ENCODE measurements at places on chromosomes 4 and X.

- DNase-seq: no peak
Observed at GRCh38 chrX:71118985-71119535, 664 bp downstream of the MED12 start.

- no peak for DNase-seq
Observed at GRCh38 chrX:130330706-130331105, 9.0 kb upstream of the SLC25A14 start.

DNA sequence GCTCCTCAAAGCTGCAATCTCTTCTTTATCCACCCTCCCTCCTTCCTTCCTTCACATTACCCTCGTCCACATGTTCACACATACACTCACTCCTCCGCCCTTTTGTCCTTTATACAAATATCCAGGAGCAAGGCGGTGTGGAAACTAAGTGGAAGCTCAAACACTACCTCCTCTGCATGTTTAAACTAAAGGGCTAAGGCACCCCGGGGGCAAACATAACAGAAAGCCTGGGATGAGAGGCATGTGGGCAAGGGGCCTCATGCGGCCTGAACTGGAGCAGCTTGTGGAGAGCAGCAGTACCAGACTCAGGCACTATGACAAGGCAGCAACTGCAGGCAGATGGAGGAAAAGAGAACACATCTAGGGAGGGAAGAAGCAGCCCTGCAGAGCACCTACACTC is 9.5 kb downstream of the MAB21L2 start:
- no peak for DNase-seq

- no peak for DNase-seq
Observed at GRCh38 chr4:77636902-77637301, 31.3 kb downstream of the CXCL13 start.

GRCh38 chrX:10327651-10328050 is 170.9 kb downstream of the CLCN4 start:
- DNase-seq: no peak

GRCh38 chr4:54093324-54094240 is 6.4 kb upstream of the GSX2 start:
- no peak for DNase-seq

- no peak for DNase-seq
Observed at GRCh38 chr4:101356928-101357327, 9.6 kb upstream of the PPP3CA start.

DNA sequence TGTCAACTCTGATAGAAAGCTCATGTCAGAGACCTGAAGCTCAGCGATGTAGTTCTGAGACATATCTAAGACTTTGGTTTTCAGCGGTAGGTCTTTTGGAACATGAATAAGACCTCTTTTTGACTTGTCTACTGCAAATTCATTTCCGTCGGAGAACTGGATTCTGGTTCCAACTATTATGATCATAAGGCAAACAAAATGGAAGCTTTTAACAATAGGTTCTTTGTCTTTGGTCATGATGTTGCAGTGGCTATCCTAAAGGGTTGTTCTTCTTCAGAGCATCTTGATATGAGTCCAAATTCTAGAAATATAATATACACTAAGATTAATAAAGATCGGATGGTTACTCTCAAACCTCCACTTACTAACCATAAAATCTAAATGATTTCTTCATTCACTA is 24.6 kb upstream of the TLR1 start:
- no peak for DNase-seq

- DNase-seq: no peak
Observed at GRCh38 chr4:36785973-36786372, 458.6 kb upstream of the NWD2 start.

GRCh38 chrX:140817943-140818342 is 108.4 kb downstream of the LINC00632 start:
- no peak for DNase-seq

DNA sequence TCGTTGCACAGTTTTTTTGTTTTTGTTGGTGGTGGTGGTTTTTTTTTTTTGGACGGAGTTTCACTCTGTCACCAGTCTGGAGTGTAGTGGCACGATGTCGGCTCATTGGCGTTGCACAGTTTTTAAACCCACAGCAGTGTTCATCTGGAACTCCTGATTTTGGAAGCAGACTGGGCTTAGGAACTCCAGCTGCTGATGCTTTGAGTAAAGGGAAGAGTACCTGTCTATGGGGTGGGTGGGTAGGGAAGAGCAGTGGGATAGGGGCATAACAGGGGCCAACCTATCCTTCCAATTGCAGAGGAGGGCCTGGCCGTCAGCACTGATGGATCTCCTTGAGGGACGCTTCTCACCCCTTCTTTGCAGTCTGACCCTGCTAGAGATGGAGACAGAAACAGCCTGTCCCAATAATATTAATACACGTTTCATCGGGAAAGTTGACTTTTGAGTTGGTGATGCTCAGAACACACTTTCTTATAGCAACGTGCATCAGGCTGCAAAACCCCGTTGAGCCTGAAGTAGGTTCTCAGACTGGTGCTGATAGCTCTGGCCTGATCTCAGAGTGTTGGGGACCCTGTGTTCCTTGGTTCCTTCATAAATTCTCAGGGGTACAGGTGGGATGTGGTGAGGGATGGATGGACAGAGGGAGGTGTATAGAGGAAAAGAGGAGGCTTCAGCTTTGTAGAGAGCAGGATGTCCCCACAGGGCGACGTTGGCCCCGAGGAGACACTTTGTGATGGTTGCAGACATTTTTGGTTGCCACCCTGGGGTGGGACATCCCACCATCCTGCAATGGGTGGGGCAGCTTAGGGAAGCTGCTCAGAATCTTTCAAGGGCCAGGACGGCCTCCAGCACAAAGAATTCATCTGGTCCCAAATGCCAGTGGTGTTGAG is 2.3 kb downstream of the CD99 start:
- DNase-seq: no peak

DNA sequence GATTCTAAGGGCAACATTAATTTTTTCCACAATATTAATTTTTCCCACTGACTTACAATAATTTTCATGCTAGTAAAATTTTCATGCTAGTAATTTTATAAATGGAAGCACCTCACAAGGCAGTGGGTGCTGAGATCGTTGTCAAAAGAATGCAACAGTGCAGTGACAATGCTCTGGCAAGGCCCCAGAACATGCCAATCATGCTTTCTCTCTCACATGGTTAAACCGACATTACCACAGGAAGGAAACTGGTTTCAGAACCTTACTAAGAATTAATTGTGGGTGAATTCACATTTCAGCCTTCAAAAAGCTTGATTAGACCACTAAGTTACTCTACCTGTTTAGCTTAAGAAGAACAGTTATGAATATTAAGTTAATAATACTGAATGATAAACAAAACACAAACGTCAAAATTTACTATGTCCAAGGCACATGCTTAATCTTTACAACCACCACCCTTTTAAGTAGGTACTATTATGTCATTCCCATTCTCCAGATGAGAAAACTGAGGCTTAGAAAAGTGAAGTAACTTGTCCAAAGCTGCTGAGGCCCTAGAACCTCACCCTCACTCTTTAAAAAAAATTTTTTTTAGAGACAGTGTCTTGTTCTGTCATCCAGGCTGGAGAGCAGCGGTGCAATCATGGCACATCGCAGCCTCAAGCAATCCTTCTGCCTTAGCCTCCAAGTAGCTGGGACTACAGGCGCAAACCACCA is 10.0 kb upstream of the OPHN1 start:
- DNase-seq: no peak

- DNase-seq: no peak
Observed at GRCh38 chrX:129462707-129463106, 60.6 kb downstream of the SMARCA1 start.

DNA sequence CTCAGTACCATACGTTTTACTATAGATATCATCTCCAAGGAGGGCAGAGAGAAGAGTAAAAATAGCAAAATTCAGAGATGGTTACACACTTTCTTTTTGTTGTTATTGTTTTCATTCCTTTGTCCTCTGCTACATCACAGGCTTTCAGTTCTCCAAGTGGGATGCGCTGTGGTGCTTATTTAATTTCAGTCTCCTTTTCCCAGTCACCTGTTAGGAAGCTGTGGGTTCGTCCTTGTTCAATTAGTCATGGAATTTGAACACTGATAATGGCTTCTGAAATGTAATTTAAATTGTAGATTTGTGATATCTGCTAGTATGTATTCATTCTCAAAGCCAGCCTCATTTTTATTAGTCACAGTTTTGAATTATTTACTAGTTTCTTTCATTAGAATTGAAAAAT is 38.8 kb upstream of the DHRSX start:
- no peak for DNase-seq

GRCh38 chrX:48573690-48574269 is 504 bp upstream of the RBM3 start:
- DNase-seq: no peak

- DNase-seq: no peak
Observed at GRCh38 chrX:38847206-38847902, 46.1 kb downstream of the MID1IP1 start.

DNA sequence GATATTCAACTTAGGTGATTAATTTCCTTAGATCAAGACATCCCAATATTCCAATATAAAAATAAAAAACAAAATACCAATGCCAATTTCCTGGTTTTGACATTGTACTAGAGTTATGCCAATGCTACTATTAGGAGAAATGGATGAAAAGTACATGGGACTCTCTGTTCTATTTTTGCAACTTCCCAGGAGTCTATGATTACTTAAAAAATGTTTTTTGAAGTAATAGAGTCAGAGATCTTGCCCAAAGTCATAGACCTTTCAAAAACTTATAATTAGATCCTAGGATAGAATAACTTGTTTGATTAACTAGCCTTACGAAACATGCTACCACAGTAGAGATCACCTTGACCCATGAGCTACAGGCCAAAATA is 73.6 kb upstream of the MAOA start:
- DNase-seq: no peak

GRCh38 chrX:125137521-125137920 is 182.2 kb upstream of the TEX13C start:
- no peak for DNase-seq

DNA sequence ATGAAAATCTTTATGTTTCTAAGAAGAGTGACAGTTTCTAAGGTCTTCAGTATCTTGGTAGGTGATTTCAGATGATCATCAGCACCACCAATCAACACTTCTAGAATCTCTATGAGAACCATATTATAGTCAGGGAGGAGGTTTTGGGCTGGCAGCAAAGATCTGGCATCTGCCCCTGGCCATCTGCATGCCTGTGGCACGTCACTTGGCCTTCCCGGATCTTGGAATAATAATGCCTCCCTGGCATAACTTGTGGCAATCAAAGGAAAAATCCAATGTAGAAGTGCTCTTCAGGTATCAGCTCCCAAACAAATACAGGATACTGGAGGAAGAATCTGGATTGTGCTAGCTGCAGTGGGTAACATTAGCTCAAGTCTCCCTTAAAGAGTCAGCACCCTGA is 57.3 kb downstream of the RASL11B start:
- DNase-seq: no peak

DNA sequence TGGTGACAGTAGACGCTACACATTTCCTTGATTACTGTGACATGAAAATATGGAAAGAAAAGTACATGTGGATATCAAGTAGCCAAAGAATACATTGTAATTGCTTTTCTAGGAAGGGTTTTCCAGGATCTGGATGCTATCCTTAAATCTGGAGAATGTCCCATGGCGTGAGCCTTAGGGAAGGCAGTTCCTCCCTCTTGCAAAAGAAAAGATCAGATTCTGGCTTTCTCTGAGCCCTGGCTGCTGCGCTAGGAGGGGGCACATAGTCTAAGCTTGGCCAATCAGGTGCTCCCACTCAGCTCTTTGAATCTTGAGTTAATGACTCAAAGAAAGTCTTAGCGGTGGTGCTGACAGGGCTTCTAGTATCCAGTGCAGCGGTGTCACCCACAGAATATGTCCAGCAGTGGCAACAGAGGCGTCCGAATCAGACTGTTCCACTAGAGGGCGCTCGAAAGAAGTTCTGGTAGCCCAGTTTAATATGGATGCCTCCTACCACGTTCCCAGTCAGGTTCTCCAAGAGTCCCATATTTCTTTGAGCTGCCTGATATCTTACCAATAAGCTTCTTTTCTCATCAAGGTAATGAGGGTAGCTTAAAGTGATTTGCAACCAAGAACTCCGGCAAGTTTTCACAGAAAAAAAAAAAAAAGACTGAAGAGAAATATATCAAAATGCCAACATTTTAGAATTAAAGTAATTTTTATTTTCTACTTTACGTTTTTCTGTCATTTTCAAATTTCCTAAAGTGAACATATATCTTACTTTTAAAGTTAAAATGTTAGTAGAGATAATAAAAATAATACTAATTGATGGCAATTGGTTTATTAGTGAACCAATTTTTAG is 213.4 kb upstream of the S100G start:
- no peak for DNase-seq

GRCh38 chrX:19156186-19156585 is 33.9 kb upstream of the ADGRG2 start:
- no peak for DNase-seq

DNA sequence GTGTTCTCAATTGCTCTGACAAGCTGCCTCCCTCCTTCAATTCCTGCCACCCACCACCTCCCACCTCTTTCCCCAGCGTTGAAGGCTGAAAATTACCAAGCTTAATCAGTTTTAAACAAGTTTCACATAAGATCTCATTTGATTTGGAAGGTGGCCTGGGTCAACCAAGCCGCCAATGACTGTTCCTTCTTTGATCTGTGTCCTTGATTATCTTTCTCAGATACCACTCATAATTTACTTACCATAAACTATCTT is 211.4 kb downstream of the SLIT2 start:
- no peak for DNase-seq

DNA sequence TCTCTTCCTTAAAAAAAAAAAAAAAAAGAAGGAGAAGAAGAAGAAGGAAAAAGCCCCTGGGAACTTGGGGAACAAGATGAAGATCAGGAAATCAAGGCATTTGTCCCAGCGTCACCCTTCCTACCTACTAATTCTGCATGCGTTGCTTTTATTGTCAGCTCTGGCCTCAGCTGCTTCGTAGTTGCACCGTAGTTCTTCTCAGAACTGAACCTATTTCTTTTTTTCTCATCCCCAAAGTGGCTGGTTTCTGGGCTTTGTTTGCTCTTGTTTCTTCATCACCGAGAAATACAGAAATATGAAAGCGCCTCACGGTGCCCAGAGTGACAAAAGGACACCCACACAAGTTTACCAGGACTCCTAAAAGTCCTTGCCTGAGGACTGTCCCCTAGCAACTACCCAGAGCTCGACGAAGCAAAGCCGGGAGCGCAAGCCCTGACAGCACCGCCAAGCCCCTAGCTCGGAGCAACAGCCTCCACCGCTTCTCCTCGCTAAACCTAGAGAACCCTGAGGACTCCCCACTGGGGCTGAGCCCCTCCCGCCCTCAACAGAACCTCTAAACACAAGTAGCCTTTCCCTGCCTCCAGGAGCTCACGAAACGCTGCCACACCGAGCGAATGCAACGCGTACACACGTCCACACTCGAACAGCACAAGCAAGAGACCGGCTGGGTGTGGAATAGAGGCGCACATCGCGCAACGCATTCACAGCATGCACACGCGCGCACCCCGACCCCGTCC is 710 bp downstream of the PRKG2 start:
- no peak for DNase-seq

DNA sequence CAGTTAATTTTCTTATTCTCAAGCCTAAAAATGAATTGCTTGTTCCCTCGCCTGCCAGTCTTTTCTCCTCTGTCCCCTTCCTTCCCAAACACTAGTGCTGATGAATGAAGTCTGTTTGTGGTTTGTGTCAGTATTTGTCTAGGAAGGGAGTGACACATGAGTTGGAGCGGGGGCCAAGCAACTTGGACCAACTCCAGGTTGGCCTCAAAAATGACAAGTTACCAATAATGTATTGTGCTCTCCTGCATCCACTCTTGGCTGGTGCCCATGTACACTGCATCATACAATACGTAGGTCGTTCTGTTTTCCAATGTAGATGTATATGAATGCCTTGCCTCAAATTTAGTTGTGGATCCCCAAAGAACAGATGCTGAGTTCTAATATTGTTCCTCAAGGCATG is 223.0 kb upstream of the GPC4 start:
- DNase-seq: no peak

Measured in esophagus squamous epithelium (tissue), 5 donors.